Ureter (tissue), 1 donor: ENCODE measurements at places on chromosomes 6 and 20. TPM values are rescaled to one million over a fixed set of nuclear protein-coding genes. Genes with fewer than 3 reads are reported as not detected.

Gene ZNF318
- total RNA-seq, result 14.7 TPM

Gene SOX4
- total RNA-seq, result 30.3 TPM

Gene SLC22A23
- total RNA-seq, result 42.4 TPM

Gene RBCK1
- 133 TPM for total RNA-seq

Gene TMEM151B
- not detected for total RNA-seq

- no peak for DNase-seq
Observed at GRCh38 chr6:5634525-5634924, 372.2 kb downstream of the NRN1 start.

DNA sequence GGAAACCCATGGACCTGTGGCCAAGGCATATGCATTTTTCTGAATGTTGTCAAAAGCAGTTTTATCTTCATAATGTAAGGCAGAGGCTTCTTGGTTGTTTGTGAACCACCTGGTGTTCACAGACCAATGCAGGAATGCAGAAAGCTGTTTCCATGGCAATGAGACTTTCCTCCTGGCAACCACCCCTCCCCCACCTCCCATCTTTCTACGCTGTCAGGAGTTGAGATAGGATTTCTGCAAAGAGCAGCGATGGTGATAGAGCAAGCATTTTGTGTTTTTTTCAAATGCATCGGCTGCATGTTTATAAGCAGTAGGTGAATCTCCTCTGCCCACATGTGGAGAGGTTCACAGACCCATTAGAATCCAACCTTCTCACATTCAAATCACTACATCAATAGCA lies 114.1 kb upstream of the SMLR1 start:
- no peak for DNase-seq

- DNase-seq, result no peak
Observed at GRCh38 chr20:23446505-23446904, 6.2 kb downstream of the CST11 start.

- no peak for DNase-seq
Observed at GRCh38 chr6:12379181-12379580, 89.0 kb downstream of the EDN1 start.

Gene ADTRP
- 42.4 TPM for total RNA-seq

GRCh38 chr6:30719356-30719755 lies 796 bp upstream of the TUBB start:
- no peak for DNase-seq
